ENCODE measurements at places on chromosomes 3 and 15. TPM values are rescaled to one million over a fixed set of nuclear protein-coding genes. Genes with fewer than 3 reads are reported as not detected.

GRCh38 chr3:58528629-58529028 lies 8.4 kb downstream of the ACOX2 start:
- ATAC-seq: no peak

GRCh38 chr15:73323956-73324355 lies 44.8 kb downstream of the HCN4 start:
- no peak for ATAC-seq

DNA sequence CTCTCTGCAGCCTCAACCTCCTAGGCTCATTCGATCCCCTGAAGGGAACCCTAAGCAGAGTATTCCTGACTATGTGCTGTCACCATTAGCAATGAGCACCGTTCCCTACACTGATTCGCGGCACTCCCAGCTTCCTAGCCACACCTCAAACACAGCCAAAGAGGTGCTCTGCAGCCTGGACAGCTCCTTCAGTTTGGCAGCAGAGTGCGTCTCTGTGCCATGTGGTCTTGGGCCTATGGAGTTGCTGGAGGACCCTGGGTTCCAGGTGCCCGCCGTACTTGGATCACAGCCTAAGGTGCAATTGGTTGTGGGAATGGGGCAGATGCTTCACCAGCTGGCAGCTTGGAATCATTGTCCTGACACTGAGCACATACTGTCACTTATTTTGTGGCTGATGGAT lies 17.3 kb upstream of the IL12A start:
- no peak for ATAC-seq

GRCh38 chr3:107024551-107025026 lies 352.6 kb upstream of the CCDC54 start:
- ATAC-seq: no peak

The ATP13A5 gene
- total RNA-seq: not detected

The GOLGA6B gene
- total RNA-seq: 0.13 TPM

The FBXW12 gene
- total RNA-seq: not detected

All from activated T-helper 17 cell treated with anti-CD3 and anti-CD28 coated beads, Interleukin-2, amount 50 U/mL, for 72 hours (primary cell).